ENCODE measurements at places on chromosomes 12 and 14.

- no peak for DNase-seq
- peak overlapping the region; percentile 95 for H3K4me3 ChIP-seq
- H3K27me3 ChIP-seq, result no peaks in the 10 kb centered on the region
- peak overlapping the region; percentile 98 for H3K27ac ChIP-seq
- peaks cover 25% of the 10 kb centered on the region for H3K4me1 ChIP-seq
- peaks cover 17% of the 10 kb centered on the region for H3K36me3 ChIP-seq
Measured at GRCh38 chr14:30621354-30621939, 672 bp upstream of the SCFD1 start.

DNA sequence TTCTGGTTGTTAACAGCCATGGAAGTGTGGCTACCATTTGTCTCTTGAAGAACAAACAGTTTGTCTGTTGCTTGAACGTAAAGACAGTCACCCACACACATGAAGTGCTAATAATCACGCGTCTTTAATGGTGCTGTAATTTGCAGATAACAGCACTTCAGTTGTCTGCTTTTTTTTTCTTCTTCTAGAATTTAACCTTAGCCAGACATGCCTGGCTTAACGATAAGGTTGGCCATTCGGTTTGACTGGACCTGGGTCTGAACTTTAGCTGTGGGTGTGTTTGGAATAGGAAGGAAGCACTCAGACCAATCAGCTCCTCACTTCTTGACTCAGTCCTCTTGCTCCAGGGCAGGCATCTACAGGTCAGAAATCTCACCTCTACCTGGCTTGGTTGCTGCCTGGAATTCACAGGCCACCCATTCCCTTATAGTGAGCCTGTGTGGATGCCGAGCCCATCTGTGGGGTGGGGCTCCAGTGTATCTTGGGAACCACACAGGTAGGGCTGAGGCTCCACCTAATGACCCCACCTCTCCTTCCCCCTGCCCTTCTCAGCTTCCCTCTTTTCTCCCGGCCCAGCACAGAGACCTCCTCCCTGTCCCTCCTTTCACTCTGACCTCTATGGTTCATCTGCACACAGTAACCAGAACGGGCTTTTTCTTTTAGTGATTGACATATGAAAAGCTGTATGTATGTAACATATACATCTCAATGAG is 246.4 kb upstream of the PWP1 start:
- no peak overlapping the region for H3K27ac ChIP-seq
- H3K36me3 ChIP-seq, result no peaks in the 10 kb centered on the region
- H3K27me3 ChIP-seq, result peaks cover 46% of the 10 kb centered on the region

GRCh38 chr14:87866116-87866515 is 126.9 kb downstream of the GALC start:
- no peak for DNase-seq
- H3K27ac ChIP-seq, result no peak overlapping the region
- no peaks in the 10 kb centered on the region for H3K4me1 ChIP-seq
- no peaks in the 10 kb centered on the region for H3K36me3 ChIP-seq
- no peak overlapping the region for H3K4me3 ChIP-seq

DNA sequence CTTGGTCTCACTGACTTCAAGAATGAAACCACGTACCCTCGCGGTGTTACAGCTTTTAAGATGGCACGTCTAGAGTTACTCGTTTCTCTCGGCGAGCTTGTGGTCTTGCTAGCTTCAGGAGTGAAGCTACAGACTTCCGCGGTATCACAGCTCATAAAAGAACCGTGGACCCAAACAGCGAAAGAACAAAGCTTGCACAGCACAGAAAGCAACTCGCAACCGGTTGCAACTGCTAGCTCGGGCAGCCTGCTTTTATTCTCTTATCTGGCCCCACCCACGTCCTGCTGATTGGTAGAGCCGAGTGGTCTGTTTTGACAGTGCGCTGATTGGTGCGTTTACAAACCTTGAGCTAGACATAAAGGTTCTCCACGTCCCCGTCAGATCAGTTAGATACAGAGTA is 4.2 kb upstream of the CLEC4C start:
- no peak overlapping the region for H3K4me3 ChIP-seq
- H3K36me3 ChIP-seq, result no peaks in the 10 kb centered on the region
- no peak for DNase-seq
- peaks cover 8% of the 10 kb centered on the region for H3K27me3 ChIP-seq

GRCh38 chr12:110916295-110916875 is 4.0 kb downstream of the MYL2 start:
- H3K4me1 ChIP-seq, result peaks cover 9% of the 10 kb centered on the region
- no peak overlapping the region for H3K27ac ChIP-seq
- DNase-seq, result no peak
- H3K36me3 ChIP-seq, result no peaks in the 10 kb centered on the region
- H3K4me3 ChIP-seq, result no peak overlapping the region

GRCh38 chr14:75054421-75054820 is 3.2 kb upstream of the MLH3 start:
- peaks cover 6% of the 10 kb centered on the region for H3K4me1 ChIP-seq
- no peak overlapping the region for H3K4me3 ChIP-seq
- H3K27ac ChIP-seq, result no peak overlapping the region

Data from nephron progenitor cell (in vitro differentiated cells).